ENCODE measurements at places on chromosomes 5 and 9. TPM values are rescaled to one million over a fixed set of nuclear protein-coding genes. Genes with fewer than 3 reads are reported as not detected.

ZNG1F gene
- total RNA-seq, result 11.2 TPM

PIP5K1B gene
- total RNA-seq, result 4.3 TPM

SPINK6 gene
- total RNA-seq, result not detected

PCDHB12 gene
- total RNA-seq, result 2.2 TPM

DNA sequence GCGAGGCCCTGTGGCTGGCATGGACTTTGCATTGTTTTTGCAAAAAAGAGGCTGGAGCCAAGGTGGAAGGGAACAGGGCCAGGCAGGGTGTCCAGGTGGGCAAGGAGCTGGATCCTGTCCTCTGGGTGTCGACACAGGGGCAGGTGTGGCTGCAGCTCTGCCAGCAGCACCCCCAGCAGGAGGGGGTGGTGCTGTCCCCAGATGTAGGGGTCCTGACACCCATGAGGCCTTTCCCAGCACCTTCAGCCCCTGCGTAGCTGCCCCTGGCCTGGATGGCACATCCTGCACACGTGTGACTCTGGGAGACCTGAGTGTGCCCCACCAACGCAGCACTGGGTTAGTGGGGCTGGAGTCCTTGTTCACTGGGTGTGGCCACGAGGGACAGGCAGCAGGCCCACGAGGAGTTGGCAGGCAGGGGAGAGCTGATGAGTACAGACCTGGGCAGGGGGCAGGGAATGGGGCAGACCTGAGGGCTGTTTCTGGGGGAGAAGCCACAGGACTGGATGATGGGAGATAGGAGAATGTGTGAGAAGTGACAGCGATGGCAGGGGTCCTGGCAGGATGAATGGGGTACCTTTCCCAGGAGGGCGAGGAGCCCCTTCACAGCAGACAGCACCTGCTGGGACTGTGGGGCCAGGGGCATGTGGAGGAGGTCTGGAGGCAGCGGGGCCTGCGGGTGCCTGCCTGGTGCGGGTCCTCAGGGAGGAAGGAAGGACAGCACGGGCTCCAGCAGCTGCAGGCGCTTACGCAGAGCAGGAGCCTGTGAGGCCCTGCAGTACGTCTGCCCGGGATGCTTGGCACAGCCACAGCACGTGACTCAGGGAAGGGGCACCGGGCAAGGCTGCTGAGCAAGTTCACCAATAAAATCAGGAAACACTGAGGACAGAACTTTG is 3.6 kb upstream of the RASGEF1C start:
- peaks cover 47% of the 10 kb centered on the region for H3K27me3 ChIP-seq
- H3K27ac ChIP-seq, result no peak overlapping the region
- peaks cover 13% of the 10 kb centered on the region for H3K4me1 ChIP-seq
- no peaks in the 10 kb centered on the region for H3K36me3 ChIP-seq

- no peaks in the 10 kb centered on the region for H3K4me1 ChIP-seq
- no peak for DNase-seq
- H3K27ac ChIP-seq, result no peak overlapping the region
- H3K27me3 ChIP-seq, result no peaks in the 10 kb centered on the region
- H3K36me3 ChIP-seq, result no peaks in the 10 kb centered on the region
- no peak overlapping the region for H3K4me3 ChIP-seq
These were observed 57.2 kb upstream of the PRDM9 start for GRCh38 chr5:23450187-23450586.

GRCh38 chr5:123875561-123876275 is 363.7 kb downstream of the CSNK1G3 start:
- H3K36me3 ChIP-seq, result no peaks in the 10 kb centered on the region
- H3K4me3 ChIP-seq, result no peak overlapping the region
- no peaks in the 10 kb centered on the region for H3K27me3 ChIP-seq

DNA sequence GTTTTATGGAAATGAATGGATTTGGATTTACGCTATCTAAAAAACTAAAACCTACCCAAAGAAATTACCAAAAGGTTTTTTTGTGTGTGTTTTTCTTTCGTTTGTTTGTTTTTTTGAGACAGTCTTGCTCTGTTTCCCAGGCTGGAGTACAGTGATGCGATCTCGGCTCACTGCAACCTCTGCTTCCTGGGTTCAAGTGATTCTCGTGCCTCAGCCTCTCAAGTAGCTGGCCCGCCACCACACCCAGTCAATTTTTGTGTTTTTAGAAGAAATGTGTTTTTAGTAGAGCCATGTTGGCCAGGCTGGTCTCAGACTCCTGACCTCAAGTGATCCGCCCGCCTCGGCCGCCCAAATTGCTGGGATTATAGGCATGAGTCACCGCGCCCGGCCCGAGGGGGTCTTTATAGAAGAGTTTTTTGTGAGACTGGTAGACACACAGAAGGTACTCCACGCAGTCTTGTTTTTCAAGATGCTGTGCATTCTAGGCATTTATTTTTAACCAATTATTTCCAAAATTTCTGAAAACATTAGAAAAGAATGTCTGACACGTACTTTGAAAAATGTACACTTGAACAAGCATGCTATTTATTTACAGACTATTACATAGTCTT is 75.7 kb downstream of the NR6A1 start:
- H3K4me1 ChIP-seq, result no peaks in the 10 kb centered on the region
- no peak overlapping the region for H3K4me3 ChIP-seq
- DNase-seq, result no peak

DNA sequence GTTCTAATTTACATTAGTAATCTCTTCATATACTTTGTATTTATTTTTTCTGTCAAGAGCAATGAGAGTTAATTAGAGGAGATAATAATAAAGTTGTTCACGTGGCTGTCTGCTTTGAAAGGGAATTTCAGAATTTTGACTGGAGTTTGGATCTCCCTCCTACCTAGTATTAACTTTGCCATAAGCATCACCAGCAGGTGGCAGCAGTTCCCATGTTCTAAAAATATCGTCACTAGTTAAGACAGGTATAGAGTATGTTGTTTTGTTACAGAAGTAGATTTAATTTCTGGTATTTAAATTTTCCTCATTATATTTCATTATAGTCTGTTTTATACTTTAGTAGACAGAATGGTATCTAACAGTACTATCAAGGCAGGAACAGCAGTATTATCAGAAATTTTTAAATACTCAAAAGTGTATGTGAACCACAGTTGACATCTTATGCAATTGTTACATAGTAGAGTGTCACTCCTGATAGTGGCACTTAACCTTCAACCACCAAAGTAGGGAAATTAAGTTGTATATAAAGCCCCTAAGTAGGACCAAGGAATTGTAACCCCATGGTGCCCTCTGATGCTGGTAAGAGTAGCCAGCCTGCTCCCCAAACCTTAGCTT is 20.4 kb downstream of the GNPDA1 start:
- DNase-seq, result no peak
- no peaks in the 10 kb centered on the region for H3K4me1 ChIP-seq
- H3K27ac ChIP-seq, result no peak overlapping the region
- no peak overlapping the region for H3K4me3 ChIP-seq
- no peaks in the 10 kb centered on the region for H3K27me3 ChIP-seq

GRCh38 chr5:161095953-161096352 is 243.9 kb upstream of the ATP10B start:
- no peaks in the 10 kb centered on the region for H3K27me3 ChIP-seq
- H3K36me3 ChIP-seq, result no peaks in the 10 kb centered on the region
- no peak for DNase-seq
- no peak overlapping the region for H3K4me3 ChIP-seq

DNA sequence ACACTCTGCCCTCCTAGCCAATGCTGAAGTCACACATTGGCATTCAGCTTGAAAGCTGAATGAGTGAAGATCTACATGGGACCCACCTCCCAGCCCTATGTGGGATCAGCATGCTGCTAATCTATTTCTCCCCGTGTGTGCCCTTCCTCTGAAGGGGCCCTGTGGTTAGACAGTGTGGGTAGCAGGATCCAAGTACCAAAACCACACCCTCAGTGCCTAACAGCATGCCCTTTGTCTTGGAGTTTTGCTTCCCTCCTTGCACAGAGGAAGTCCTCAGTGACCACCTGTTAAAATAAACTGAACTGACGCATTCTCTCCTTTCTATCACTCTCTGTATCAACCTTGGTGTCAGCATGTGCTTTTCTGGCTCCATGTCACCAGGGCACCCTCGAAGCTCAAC is 25.0 kb downstream of the SH3TC2 start:
- no peaks in the 10 kb centered on the region for H3K36me3 ChIP-seq
- no peak overlapping the region for H3K4me3 ChIP-seq
- no peaks in the 10 kb centered on the region for H3K27me3 ChIP-seq
- H3K27ac ChIP-seq, result no peak overlapping the region
